Stimulated activated CD8-positive, alpha-beta memory T cell treated with anti-CD3 and anti-CD28 coated beads, Interleukin-12 subunit alpha, Interleukin-12 subunit beta, amount 100 ng/mL, for 1 hour (primary cell): ENCODE measurements at places on chromosomes 3 and 15.

DNA sequence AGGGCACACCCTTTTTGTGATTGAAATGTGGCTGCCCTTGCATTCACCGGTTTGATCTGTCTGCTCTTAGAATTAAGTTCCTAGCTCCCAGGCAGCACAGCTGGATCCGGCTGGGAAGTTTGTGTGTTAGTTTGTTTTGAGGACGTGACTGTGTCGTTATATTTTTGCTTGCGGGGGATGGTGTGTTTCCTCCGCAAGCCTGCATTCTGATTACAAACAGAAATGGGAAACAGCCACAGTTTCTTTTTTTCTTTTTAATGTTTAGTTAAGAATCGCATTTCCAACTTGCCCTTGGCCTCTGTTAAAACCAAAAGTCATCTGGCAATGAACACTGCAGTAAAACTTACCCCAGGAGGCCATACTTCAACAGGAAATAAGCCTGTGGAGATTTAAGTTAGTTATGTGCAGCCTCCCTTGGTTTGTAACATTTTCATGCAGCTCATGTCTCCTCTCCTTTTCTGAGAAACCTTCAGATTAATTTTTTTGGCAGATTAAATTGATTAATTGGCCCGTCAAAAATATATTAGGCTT lies 888 bp downstream of the TMOD3 start:
- no peak for DNase-seq

DNA sequence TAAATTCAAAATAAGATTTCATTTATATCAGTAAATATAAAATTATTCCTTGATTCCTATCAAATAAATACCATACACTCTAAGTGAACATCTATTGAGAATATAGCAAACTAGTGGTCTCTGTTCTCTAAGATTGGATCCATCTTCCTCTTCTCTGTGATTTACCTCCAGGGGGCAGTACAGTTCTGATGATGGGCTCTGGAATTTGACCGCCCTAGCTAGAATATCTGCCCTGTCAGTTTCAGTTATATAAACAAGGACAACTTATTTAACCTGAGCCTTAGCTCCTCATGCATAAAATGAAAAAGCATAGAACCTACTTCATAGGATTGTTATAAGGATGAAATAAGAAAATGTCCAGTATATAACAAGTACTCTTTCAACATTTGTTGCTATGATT lies 171.1 kb upstream of the CCDC54 start:
- no peak for DNase-seq

DNA sequence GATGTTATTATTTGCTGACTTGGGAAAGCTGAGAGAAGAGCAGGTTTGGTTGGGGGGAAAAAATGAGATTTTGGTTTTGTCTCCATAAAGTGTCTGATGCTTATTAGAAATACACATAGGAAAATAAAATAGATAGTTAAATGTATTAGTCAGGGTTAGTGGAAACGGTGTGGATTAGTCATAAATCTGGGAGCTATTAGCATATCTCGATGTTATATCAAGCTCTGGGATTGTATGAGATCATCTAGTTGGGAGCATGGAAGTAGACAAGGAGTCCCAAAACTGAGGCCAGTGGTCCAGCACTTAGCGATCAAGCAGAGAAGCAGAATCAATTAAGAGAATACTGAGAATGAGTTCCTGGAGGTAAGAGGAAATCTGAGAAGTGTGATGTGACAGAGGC lies 845.5 kb downstream of the ROBO2 start:
- no peak for DNase-seq

DNA sequence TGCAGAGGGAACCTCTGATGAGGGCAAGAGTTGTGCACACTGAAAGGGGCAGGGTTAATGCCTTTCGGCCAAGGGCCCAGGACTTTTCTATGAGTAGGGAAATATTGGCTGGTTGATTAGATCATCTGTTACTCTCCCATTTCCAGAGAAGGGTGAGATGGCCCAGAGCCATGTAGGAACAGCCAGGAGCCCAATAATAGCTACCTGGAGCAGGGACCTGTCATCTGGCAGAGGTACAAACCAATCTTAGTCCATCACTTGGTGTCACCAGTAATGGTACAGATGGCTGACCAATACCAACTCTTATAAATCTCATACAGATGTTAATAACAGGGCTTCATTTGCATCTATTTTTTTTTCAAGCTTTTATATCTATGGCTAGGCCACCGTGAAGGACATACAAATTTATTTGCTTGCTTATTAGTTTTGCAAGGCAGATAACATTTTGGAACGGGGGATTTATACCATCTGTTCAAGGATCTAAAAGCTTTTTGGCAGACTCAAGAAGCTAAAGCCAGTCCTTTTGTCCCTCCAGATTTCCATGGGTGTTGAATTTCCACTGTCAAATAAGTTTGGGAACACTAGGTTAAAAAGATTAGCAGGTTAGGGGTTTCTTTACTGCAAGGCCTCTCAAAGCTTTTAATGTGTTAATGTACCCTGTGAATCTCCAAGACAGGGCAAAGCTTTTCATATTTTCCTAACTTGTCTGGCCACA lies 79.3 kb downstream of the TNIK start:
- DNase-seq = no peak

DNA sequence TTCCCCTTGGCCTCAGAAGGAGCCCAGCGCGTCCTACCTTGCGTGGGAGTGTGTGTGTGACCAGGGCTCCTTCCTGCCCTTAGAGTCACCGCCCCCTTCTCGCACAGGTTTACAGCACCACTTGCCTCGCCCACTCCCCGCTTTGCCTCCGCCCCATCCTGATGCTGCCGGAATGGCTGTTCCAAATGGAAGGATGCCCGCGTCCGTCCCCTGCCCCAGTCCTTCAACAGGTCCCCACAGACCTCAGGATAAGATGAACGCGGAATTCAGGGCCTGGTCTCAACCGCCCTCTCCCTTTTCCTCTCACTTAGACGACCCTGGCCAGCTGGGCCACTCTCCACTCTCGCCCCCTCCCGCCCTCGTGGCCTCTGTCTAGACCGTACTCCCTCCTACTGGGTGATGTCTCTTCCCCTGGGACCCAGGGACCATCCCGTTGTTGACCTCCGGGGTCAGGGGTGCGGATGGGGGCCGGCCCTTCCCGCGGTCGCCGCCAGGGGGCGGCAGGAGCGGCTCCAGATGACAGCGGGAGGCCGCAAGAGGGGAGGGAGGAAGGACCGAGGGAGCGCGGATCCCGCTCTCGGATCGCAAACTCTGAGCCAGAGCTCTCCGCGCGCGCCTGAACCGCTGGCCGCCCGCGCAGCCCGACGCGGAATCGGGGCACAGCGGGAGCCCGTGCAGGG lies at the start of gene THSD4:
TSS of gene THSD4 (plus strand) at position 585 of the 680 bp plus-strand sequence.
- peak; percentile 8 for DNase-seq

- DNase-seq = no peak
These were observed 44.9 kb downstream of the MSL2 start for GRCh38 chr3:136151219-136151618.

DNA sequence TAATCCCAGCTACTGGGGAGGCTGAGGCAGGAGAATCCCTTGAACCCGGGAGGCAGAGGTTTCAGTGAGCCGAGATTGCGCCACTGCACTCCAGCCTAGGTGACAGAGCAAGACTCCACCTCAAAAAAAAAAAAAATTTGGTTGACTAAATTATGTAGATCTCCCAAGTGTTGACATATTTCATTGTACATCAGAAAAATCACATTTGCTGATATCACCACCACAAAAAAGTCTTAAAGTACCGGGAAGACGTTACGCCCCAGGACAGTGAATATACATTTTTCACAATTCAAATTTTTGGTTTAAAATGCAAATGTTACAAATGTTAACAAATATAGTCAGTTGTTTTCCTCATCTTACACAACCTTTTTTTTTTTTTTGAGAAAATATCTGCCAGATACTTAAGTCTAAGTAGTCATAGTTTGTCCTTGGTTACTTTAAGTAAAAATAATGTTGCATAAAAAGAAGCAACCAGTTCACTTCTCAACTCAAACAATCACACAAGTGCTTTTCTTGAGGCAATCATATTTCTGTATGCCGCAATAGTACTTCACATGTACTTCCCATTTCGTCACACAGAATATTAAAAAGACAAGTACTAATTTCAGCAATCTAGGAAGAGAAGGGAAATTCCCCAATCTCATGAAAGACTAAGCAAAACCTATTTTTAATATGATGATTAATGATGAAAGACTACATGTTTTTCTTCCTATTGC lies 41.0 kb upstream of the TCF12 start:
- no peak for DNase-seq

DNA sequence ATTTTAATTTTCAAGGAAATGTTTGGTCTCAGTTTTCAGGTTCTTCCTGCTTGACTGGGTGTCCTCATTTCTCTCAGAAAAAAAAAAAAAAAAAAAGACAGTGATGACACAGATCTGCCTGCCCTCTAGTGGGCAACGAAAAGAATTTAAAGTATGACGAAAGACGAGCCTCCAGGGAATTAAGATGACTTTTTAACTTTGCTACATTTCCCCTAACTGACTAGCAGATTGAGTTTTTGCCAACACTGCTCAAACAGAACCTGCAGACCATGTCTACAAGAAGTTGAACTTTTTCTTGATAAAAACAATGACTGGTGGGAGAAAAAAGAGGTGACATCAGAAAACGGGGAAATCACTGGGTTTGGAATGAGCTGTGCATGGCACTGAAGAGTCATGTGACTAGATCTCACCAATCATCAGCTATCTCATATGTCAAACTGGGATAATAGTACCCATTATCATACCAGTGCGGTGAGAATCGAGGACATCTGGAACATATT lies 40.8 kb downstream of the EOMES start:
- DNase-seq = peak; percentile 15

DNA sequence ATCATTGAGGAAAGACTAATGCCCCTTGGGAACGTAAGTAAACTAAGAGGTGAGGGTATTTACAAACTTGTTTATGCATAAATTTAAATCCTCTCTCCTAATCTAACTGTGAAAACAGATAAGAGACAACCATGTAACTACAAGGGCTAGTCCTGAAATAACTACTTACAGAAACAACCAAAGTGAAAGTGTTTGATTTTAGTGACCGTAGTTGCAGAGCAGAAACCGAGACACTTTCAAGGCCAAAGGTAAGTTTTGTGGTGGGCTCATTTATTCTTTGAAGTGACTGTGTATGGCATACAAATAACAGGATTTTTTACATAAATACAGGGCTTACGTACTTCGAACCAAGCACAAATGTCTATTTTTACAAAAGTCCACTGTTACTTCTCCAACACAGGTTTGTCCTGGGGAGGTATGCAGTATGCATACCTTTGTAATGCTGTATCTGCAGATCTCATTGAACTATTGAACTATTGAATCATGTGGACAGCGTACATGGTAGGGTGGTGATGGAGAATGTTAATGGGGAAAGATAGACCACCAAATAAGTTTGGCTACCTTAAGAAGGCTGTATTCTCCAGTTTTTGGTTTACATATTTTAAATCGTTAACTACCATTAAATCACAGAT lies 99.6 kb upstream of the RBMS3 start:
- no peak for DNase-seq

DNA sequence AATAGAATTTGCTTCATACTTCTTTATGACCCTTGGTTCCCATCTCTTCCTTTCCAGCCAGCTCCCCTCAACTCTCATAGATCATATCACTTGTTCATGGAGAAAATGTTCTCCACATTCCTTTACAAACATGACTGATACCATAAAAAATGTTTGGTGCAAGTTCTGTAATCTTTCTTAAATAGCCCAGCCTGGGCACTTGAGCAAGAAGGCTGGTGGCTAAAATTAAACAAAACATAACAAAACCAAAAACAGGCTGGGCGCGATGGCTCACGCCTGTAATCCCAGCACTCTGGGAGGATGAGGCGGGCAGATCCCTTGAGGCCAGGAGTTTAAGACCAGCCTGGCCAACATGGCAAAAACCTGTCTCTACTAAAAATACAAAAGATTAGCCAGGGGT lies 8.9 kb upstream of the POLR2M start:
- no peak for DNase-seq

- no peak for DNase-seq
These were observed 672.5 kb downstream of the NSUN3 start for GRCh38 chr3:94735354-94735753.

- peak; percentile 34 for DNase-seq
These were observed 13.7 kb upstream of the PARP6 start for GRCh38 chr15:72285927-72286516.

DNA sequence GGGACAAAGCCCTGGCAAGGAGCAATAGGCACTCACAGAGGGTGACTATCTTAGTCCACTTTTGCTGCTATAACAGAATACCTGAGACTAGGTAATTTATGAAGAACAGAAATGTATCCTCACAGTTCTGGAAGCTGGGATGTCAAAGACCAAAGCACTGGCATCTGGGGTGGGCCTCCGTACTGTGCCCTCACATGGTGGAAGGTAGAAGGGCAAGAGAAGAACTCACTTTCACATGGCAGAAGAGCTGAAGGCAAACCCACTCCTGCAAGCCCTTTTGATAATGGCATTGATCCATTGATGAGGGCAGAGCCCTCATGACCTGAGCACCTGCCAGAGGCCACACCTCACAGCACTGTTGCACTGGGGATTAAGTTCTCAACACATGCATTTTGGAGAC lies 173.4 kb upstream of the C2CD4B start:
- DNase-seq = no peak
